ENCODE measurements at places on chromosomes 13 and 19.
A peak's percentile ranks its signal among the peaks of the same experiment; 100 is the strongest.

DNA sequence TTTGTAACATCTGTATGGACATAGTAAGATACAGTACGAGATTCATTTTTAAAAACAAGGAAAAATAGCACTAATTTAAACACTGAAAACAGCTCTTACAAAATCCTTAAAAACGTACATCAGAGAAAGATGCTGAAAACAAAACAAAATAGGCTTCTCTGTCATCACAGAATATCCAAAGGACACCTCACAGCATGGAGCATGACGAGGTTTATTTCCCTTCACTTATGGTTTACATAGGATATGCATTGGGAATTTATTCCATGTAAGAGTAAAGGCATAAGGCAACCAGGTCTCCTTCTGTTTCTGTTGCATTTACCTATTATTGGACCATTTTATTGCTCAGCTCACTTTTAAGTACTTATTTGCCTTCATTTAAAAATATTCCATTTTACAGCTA lies 3.0 kb downstream of the KCTD12 start:
- no peak for DNase-seq

DNA sequence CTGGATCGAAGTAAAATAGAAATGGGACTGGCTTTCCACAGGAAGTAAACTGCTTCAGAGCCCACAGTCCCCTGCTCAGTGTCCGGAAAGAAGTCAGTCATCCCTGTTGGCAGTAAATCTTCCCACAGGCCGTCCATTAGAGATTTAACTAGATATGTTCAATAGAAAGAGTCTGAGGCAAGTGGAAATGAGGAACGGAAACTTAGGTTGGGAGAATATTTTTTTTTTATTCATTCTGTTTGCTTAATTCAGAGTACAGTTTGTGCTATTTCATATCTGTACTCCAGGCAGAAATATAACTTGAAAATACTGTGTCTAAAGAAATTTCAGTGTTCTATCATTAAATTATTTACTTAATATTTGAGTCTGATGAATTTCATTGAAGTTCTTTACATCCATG lies 22.7 kb downstream of the SLC25A15 start:
- DNase-seq: no peak

- DNase-seq: peak; percentile 49
Measured at GRCh38 chr13:108755083-108755482, 125.7 kb downstream of the MYO16 start.

DNA sequence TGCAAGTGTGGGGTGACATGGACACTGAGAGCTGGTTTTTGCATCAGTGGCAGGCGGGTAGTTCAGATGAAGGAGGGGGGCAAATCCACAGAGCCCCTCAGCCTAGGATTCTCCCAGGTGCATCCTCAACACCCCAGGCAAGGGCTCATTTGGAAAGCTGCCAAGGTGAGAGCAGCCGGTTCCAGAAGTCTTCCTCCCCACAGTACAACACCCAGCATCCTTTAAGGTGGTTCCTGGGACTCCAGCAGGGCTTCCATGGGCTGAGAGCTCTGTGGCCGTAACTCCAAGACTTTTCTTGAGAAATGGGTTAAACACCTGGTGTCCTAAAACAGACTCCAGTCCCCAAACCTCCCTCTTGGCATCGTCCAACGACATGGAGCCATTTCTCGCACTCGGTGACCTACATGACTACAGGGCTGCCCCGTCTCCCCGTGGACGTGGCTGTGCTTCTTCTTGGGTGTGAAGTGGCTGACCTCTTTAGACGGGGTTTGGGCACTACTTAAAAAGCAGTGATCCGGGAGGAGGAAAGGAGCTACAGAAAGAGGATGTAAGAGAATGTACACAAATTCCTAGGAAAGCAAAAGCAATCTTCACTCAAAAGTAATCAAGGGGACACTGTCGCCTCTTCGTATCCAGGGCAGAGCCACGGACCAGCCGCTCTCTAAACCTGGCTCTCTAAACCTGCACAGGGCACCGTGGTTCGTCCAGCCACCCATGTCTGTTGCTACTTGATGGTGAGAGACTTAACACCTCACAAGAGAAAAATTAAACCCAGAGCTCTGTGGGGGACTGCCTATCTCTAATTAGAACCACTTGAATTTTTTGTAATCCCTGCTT lies 25.5 kb downstream of the RANBP3 start:
- DNase-seq: no peak

DNA sequence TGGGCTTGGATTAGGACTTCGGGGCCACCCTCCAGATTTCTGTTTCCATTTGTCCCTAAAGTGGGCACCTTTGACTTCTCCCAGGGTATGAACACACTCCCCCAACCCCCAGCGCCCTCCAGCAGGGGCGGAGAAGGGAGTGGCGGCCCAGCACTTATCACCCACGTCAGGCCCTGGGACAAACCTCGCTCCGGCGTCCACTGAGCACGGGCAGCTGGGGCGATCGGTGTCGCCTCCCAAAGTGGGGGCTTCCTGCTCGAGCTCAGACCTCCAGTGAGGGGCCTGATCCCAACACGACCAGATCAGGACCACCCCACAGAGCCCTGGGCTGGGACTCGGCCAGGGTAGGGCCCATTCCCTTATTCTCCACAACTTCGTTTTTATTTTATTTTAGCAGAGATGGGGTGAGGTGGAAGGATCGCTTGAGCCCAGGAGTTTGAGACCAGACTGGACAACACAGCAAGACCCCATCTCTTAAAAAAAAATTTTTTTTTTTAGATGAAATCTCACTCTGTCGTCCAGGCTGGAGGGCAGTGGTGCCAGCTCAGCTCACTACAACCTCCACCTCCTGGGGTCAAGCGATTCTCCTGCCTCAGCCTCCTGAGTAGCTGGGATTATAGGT lies 3.7 kb upstream of the TCF3 start:
- no peak for DNase-seq

DNA sequence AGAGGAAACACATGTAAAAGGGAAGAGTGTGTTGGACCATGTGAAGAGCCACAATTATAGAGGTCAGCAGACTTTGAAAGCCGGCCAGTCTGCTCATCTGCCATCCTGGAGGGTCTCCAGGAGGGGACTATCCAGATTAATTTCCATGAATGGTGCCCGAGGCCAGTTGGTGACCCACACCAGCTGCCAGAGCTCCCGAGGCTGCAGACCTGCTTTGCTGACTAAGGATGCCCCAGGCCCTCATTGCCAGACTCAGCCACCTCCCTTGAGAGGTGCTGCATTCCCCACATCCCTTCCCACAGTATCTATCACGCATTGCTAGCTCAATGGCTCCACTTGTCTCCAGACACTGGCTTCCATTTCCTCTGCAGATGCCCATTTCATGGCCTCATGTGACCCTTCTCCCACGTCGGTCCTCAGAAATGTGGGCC lies 110.3 kb downstream of the NALCN start:
- DNase-seq: no peak

DNA sequence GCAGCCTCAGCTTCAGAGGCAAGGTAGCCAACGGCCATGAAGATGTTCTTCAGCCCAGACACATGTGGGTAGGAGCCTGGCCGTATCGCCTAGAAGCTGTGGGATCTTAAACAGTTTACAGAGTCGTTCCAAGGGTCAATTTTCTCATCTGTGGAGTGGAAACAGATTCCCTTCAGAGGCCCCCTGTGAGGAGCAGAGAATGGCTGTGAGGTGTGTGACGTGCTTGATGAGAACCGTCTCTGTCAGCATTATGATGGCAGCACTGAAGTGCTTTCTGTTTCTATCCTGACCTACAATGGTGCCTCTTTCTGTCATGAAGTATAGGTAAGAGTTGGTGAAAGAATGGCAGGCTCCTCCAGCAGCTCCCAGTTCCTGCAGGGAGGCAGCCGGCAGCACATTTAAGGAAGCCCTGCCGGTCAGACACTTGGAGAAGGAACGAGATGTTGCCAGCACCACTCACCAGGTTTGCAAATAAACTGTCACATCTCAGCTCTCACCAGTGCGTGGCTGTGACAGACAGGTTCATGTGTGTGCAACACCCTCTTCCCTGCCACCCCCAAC lies 277.3 kb downstream of the FOXO1 start:
- no peak for DNase-seq

GRCh38 chr13:58081301-58081820 lies 449.8 kb downstream of the PCDH17 start:
- DNase-seq: no peak

GRCh38 chr19:18504886-18505610 lies 16.8 kb downstream of the ELL start:
- no peak for DNase-seq

DNA sequence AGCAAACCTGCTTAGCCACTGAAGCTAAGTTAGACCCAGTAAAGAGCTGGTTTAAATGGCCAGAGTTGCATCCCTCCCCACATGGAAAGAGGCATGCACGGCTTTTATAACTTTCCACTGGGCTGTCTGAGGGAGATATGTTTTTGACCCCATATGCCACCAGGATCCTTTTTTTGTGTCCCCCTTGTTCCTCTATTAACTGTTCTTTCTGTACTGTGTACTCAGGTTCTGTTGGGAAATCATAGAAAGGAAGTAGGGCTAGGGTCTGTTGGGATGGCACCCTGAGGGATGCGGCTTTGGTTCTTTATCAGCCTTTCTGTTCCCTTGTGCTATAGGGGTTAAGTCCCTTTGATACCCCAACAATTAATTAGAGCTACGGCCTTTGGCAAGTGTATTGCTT lies 12.2 kb upstream of the TM9SF2 start:
- DNase-seq: no peak

DNA sequence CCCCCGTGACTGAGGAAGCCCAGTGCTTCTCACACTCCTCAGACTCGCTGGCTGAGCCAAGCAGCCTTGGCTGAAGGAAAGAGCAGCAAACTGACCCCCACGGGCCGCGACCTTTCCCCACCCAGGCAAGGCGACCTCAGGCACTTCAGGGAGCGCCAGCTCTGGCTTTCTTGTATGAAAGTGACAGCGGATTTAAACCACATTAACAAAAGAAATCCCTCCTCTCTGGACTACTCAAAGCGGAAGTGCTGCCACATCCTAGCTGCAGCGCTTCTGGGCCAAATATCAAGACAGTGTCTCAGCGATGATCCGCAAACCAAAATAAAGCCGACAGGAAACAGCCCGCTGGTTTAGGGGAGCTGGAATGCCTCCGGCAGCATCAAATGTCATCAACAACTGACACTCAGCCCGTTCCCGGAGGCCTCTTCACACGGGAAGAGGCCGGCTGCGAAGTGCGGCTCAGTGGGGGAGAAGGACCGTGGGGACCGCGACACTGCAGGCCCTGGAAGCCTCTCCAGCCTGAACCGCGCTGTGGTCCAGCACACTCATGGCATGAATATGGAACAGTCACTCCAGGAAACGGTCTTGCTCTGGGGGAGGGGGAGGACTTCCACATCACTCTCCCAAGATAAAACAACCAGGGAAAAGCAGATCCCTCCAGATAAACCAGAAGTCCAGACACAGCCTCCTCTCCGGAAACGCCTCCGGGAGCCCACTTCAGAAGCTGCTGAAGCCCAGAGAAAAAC lies 1.4 kb downstream of the RASA3 start:
- DNase-seq: peak; percentile 71

DNA sequence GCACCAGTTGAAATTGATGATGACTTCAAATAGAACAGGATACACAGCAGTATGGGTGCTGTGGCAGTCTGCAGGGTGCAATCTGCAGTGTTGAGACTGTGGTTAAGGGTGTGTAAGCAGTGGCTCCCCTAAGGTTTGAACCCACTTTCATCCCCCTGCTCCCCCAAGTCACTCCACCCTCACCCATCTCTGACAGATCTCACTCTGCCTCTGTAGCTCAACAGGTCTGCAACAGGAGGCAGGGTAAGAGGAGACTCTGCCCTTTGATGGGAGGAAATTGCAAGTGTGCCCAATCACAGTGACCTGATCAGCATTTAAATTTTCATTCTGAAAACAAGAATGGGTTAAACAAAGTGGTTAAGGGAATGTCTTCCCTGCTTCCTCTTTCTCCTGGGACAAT lies 92.4 kb downstream of the DCT start:
- no peak for DNase-seq

GRCh38 chr13:33548069-33548468 lies 262.5 kb upstream of the STARD13 start:
- peak; percentile 24 for DNase-seq

DNA sequence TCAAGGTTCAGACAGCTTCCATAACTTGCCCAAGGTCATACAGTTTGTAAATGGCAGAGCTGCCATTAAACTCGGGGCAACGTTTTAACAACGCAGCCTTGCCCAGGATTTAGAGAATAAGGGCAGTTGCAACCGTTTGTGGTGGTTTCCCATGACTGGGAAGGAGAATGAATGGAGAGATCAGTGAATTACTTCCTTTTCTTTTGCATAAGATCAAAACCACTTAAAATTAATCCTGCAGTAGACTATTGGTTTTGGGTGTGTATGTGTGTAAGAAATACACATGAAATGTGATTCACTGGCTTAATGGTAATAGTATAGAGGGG lies 179.1 kb upstream of the MIR17HG start:
- DNase-seq: no peak

- no peak for DNase-seq
Measured at GRCh38 chr19:47581605-47582319, 8.8 kb upstream of the ZNF541 start.

DNA sequence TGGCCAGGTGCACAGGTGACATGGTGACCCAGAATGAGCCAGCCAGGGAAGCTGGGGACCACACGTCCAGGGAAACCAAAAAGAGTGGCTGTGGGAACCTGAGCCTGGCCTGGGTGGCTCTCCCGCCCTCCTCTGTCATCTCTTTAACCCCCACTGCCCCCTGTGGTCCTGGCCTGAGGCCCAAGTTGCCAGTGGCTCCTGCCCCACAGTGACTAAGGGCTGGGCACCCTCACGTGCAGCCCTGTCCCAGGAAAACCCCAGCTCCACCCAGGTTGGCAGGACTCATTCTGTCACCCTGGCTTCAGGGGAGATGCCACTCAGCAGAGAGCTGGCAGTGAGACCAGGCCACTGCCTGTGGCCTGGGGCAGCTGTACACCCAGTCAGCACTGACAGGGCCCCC lies 30.6 kb upstream of the ISYNA1 start:
- DNase-seq: no peak

DNA sequence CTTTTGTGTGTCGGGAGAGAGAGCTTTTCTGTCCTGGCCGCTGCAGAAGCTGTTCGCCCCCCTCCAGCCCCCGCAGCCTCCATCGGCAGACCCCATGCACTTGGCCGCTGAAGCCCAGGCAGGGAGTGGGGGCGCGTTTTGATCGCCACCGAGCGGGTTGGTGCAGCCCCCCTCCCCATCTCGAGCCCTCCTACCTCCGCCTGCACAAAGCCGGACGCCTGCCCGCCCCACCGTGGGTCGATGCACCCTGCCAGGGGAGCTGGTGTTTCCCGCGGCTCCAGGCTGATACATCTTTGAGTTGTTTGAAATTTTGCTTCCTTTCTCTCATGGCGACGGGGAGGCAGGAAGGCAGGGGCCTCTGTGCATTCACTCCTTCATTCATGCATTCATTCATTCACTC lies 16.4 kb upstream of the ONECUT3 start:
- DNase-seq: no peak

GRCh38 chr19:18939163-18939562 lies 1.9 kb downstream of the HOMER3 start:
- DNase-seq: no peak

DNA sequence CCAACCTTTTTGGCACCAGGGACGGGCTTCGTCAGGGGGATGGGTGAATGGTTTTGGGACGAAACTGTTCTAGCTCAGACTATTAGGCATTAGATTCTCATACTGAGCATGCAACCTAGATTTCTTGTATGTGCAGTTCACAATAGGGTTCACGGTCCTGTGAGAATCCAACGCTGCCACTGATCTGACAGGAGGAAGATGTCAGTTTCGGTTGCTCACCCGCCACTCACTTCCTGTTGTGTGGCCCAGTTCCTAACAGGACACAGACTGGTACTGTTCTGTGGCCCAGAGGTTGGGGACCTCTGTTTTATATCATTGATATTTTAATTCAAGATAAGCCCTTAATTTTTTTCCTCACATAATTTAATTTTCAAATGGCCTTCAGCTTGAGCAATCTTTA lies 26.7 kb upstream of the TDRD3 start:
- no peak for DNase-seq

GRCh38 chr19:6718741-6719539 lies 1.5 kb downstream of the C3 start:
- peak; percentile 38 for DNase-seq
